AG10803 (cell line): ENCODE measurements at places on chromosomes 6 and 20.

DNA sequence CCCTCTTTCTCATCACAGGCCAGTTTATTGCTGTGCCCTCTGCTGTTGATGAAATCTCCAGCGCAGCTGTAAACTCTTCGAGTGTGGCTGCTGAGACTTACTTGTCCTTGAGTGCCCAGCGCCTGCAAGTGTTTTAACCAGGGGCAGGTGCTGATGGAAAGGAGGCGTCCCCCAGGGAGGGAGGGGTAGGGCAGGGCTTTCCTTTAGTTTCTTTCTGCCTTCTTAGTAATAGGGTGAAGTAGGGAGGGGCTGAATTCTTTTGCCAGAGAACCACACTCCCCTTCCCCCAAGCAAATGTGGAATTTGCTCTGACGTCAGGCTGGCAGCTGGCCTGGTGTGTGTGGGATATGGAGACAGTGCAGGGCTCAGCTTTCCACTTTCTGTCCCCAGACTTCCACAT lies 61.2 kb downstream of the IGF2R start:
- DNase-seq: peak; percentile 96

GRCh38 chr6:109482905-109483734 lies at the start of gene ZBTB24:
TSS of gene ZBTB24 (minus strand) at chr6:109483219. CDS start at chr6:109482026, 1,193 bp downstream.
- DNase-seq: peak; percentile 89

DNA sequence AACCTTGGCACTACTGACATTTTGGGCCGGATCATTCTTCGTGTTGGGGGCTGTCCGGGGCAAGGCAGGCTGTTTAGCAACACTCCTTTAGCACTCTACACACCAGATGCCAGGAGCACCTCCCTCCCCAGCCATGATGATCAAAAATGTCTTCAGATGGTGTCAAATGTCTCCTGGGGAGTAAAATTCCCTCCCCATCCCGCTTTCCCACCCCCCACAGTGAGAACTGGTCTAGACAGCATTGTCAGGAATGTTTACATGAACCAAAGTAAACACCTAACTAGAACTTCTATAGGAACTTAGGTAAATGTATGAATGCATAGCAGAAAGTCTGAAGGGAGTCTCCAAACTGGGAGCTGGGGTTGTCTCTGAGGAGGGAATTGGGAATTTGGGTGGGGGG lies 70.0 kb upstream of the TOP1 start:
- no peak for DNase-seq

DNA sequence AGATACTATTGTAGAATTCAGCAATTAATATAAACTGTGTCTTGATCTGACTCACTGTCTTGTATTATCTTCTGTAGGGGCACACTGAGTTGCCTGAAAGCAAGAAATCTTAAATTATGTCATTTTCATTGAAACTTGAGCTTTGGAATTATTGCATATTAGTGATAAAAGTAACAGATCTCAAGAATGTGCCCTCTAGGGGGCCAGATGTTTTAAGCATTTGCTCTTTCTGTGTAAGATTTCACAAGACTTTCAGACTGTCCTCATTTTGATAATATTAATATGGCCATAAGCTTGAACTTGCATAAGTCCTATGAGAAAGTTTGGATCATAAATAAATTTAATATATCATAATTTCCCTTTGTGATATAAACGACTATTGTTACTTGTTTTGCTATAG lies 55.5 kb upstream of the MYO6 start:
- peak; percentile 43 for DNase-seq

- no peak for DNase-seq
These were observed 48.5 kb downstream of the COL12A1 start for GRCh38 chr6:75157336-75157735.

GRCh38 chr6:78259935-78260334 lies 607.1 kb downstream of the MEI4 start:
- DNase-seq: no peak

- no peak for DNase-seq
These were observed 6.1 kb upstream of the TREML4 start for GRCh38 chr6:41222045-41222444.

GRCh38 chr6:44667668-44668390 lies 280.3 kb downstream of the CDC5L start:
- DNase-seq: no peak

GRCh38 chr20:18256440-18257090 lies 31.8 kb upstream of the ZNF133 start:
- no peak for DNase-seq

- peak; percentile 24 for DNase-seq
These were observed 258 bp downstream of the PHF10 start for GRCh38 chr6:169723991-169724493.
